ENCODE measurements at places on chromosomes 6 and 20.
A peak's percentile ranks its signal among the peaks of the same experiment; 100 is the strongest.

GRCh38 chr6:106808758-106809157 is 165.8 kb downstream of the CD24 start:
- no peak for DNase-seq

- no peak for DNase-seq
Observed at GRCh38 chr20:62331347-62331746, 28.6 kb downstream of the ADRM1 start.

GRCh38 chr6:157557559-157557958 is 176.6 kb downstream of the ZDHHC14 start:
- peak; percentile 82 for DNase-seq

GRCh38 chr6:47437592-47437991 is 40.0 kb upstream of the CD2AP start:
- DNase-seq: peak; percentile 53

- no peak for DNase-seq
Observed at GRCh38 chr6:112800916-112801315, 453.8 kb downstream of the RFPL4B start.

- DNase-seq: no peak
Observed at GRCh38 chr6:125310994-125311649, 9.4 kb upstream of the HDDC2 start.

- DNase-seq: no peak
Observed at GRCh38 chr6:160792708-160793107, 90.7 kb downstream of the PLG start.

DNA sequence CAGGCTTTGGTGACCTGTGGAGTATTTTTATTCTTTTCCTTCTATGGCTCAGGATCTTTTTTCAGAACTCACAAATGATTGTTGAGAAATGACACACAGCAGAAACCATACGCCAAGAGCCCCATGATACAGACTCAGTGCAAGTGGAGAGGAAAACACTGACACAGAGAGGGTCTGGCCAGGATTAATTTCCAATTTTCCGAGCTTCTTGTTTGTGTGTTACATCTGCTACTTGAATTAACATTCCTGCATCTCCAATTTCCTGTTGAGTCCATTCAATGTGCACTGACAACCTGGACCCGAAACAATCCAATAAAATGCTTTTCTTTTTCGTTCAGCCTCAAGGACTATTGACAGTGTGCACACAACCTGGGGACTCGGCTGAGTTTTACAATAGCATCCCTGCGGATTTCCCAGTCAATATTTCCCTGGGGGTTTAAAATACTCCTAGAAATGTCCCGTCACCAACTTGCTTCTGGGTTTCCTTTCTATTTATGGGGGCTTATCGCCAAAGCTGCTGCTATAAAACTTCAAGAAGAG is 4.9 kb upstream of the MLN start:
- no peak for DNase-seq

- no peak for DNase-seq
Observed at GRCh38 chr6:166470029-166470862, 87.5 kb upstream of the MPC1 start.

GRCh38 chr20:25296094-25297093 is 48.5 kb downstream of the PYGB start:
- DNase-seq: no peak

- no peak for DNase-seq
Observed at GRCh38 chr20:21396599-21397340, 556 bp downstream of the NKX2-4 start.

GRCh38 chr6:34025861-34026260 is 120.0 kb downstream of the GRM4 start:
- DNase-seq: no peak

GRCh38 chr6:134079406-134079921 is 27.0 kb upstream of the SLC2A12 start:
- no peak for DNase-seq

GRCh38 chr20:56986931-56987720 is 279.3 kb downstream of the BMP7 start:
- no peak for DNase-seq

DNA sequence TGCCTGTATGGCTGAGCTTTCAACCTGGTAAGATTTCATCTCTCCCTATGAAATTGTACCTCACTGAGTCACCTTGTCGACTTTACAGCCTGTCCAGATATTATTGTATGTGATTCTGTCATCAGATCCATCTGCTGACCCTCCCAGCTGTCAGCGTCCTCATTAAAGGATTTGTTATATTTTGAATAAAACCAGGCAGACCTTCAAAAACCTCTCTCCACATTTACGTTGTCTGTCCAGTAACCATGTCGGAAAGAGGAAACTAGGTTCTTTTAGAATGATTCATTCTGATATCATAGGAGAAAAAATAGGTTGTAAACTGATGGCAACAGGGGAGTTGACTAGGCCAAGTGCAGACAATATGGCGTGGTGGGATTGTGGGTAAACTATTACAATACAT is 38.5 kb downstream of the TSPYL4 start:
- no peak for DNase-seq

- no peak for DNase-seq
Observed at GRCh38 chr20:1674361-1674760, 16.8 kb upstream of the SIRPG start.
